ENCODE measurements at places on chromosomes 3 and 15.

GRCh38 chr3:100873611-100874010 is 119.6 kb downstream of the ABI3BP start:
- DNase-seq: no peak

- no peak for DNase-seq
These were observed 380.7 kb downstream of the LPP start for GRCh38 chr3:188534633-188535032.

- no peak for DNase-seq
These were observed 171.1 kb upstream of the ICE2 start for GRCh38 chr15:60649845-60650548.

- no peak for DNase-seq
These were observed 9.3 kb upstream of the BCL2L10 start for GRCh38 chr15:52121896-52122295.

GRCh38 chr15:60399931-60400330 is 2.1 kb upstream of the ANXA2 start:
- no peak for DNase-seq

DNA sequence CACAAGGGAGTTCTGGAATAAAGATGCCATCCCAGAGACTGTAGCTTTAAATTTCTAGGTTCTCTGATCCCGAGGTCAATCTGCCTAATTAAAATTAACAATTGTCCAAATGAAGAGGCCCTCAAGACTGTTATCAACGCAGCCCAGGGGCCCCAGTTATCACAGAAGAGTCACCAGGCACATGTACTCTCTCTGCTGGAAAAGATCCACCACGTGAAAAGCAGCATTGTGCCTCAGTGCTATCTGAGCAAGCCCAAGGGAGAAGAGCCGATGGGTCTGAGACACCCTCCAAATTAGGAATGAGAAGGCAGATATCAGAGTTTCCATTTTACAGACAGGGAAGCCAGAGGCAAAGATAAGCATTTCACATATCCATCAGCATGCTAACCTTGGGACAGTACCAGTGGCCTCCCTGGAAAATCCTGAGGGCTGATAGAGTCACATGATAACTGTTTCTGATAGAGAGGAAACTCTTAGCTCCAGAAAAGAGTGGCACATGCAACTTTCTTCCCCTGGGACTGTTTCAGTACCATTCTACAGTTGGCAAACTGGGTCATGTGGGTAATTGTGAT is 55.5 kb downstream of the ITGB5 start:
- no peak for DNase-seq

DNA sequence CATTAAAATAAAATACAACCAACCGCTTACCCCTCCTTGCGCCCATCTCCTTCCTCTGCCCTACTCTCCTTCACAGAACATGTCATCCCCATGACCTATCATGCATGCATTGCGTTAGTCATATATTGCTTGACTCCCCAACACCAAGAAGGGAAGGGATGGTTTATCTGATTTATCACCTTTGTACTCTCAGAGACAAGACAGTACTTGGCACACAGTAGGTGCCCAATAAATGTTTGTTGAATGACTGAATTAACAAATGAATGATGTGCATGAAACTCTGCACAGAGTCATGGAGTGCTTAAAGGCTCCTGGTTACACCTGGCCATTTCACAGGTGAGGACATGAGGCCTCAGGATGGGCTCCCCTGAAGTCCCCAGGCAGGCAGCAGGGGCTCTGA is 59.7 kb downstream of the IQSEC1 start:
- DNase-seq: no peak

Data from AG08395 (cell line).